ENCODE measurements at places on chromosomes 1 and 21.

- DNase-seq = no peak
Measured at GRCh38 chr1:201460814-201461644, 8.0 kb downstream of the PHLDA3 start.

DNA sequence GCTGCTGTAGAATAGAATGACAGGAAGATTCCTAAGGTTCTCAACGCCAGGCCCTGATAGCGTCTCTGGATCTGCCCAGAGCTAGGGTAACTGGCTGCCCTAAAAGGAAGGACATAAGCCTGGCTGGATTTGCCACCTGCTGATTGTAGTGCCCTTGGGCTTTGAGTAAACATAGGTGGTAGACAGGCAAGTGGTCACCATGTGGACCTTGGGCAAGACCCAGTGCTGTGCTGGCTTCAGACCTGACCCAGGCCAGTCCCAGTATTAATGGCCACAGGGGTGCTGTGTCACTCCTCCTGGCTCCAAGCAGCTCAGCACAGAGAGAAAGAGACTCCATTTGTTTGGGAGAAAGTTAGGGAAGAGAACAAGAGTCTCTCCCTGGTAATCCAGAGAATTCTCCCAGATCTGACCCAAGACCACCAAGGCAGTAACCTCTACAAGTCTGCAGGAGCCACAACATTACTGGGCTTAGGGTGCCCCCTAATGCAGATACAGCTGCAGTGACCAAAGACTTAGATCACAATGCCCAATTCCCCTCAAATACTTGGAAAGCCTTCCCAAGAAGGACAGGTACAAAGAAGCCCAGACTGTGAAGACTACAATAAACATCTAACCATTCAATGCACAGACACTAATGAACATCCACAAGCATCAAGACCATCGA, 44.5 kb downstream of the PHTF1 start:
- no peak for DNase-seq

DNA sequence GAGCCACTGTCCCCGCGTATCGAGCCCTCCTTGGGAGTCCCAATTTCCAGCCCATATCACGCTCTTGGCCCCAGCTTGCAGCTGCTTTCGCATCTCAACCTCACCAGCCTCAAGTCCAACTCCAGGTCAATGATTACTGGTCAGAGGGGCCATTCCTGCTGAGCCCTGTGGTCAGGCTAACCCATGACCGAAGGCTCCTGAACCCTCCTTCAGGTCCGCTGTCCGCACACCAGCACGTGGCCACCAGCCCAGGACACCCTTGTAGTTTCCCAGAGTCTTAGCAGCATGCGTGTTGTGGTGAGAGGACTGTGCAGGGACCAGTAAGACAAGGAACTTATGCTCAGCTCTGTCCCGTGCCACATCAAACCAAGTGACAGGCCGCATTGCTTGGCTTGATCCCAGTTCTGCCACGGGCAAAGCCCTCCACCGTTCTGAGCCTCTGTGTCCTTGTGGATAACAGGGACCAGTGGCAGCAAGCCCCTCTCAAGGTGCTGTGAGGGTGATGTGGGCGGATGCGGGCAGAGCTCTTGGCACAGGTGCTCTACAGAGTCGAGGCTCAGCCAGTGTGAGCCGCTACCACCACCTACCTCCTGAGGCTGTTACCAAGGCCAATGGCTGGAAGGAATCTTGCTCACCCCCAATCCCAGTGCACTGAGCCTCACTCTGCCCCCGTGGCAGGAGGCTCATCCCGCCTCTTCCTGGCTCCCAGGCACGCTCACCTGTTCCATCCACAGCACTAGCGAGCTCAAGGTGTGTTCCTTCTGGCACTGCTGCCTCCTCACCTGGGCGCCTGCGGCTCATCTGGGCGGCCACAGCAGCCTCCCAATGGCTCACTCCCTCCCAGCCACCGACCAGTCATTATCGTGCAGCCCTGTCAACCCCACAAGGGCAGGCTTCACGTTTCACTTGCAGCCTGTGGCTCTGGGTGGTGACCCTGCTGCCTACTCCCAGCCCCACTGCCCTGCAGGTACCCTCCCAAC, 20.4 kb downstream of the KRTAP10-1 start:
- no peak for DNase-seq

DNA sequence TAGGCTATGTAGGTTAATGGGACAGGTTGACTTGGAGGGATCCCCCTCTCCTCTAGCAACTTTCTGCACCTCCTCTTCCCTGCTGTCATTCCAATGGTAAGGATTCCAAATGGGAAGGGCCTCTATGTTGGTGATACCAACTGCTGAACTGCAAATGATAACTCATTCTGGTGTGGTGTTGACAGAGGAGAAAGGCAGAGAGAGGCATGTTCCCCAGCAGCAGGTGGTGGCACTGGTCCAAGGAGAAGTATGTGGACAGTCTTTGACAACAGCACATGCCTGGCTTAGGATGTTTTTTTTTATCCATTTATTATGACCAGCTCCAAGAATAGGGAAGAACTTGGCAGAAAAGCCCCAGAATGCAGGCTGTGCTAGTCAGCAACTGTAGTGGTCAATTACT, 19.6 kb upstream of the SPAG17 start:
- DNase-seq = no peak

DNA sequence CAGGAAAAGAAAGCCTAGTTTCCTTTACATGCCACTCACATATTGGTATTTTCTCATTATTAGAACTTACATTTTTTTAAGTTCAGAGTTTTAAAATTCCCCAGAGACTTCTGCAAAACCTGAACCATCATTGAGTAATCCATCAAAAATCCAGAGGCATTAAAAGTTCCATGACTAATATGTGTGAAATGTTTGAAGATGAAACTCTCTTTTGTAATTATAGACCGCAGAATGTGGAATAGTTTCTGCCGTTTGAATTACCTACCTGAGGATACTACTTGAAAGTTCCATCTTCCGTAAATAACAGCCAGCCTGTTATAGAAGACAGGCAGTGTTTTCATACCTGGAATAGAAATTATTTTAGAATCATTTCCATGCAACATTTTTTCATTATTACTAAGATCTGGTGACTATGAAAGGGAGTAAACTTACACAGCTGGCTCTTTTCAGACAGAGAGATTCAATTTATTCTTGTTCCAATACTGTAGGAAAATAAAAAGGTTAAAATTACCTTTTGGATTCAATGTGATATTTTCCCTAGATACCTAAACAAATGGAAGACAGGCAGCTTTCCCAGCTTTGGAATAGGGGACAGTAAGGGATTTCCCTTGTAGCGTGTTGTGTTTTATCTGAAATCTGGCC, 131.4 kb downstream of the ST6GALNAC5 start:
- DNase-seq = no peak

DNA sequence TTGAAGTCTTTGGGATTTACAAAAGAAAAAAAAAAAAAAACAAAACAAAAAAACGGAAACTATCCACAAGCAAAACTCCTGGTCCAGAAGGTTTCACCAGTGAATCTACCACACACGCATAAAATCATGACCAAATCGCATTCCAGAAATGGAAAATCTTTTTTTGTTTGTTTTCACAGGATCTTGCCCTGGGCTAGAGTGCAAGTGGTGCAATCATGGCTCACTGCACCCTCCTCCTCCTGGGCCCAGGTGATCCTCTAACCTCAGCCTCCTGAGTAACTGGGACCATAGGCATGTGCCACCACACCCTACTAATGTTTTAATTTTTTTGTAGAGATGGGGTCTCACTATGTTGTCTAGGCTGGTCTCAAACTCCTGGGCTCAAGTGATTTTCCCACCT, 100.5 kb downstream of the DYRK1A start:
- no peak for DNase-seq

DNA sequence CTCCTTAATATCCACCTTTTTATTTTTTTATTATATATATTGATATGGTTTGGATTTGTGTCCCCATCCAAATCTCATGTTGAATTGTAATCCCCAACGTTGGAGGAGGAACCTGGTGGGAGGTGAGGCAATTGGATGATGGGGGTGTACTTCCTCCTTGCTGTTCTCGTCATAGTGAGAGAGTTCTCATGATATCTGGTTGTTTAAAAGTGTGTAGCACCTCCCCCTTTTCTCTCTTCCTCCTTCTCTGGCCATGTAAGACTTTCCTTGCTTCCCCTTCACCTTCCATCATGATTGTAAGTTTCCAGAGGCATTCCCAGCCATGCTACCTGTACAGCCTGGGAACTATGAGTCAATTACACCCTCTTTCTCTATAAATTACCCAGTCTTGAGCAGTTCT, 22.7 kb upstream of the CCSAP start:
- no peak for DNase-seq

- no peak for DNase-seq
Measured at GRCh38 chr1:77834771-77835334, 53.6 kb upstream of the NEXN start.

- DNase-seq = no peak
Measured at GRCh38 chr1:40876436-40876761, 14.2 kb upstream of the CITED4 start.

- no peak for DNase-seq
Measured at GRCh38 chr21:15928196-15928595, 198.4 kb downstream of the USP25 start.

GRCh38 chr21:15301014-15301413, 236.2 kb upstream of the NRIP1 start:
- no peak for DNase-seq

- DNase-seq = no peak
Measured at GRCh38 chr21:26846036-26846931, 1.1 kb upstream of the ADAMTS1 start.
